ENCODE measurements at places on chromosomes 2 and 18.
A peak's percentile ranks its signal among the peaks of the same experiment; 100 is the strongest.

- no peak for DNase-seq
Observed at GRCh38 chr2:169963786-169964185, 136.5 kb downstream of the UBR3 start.

DNA sequence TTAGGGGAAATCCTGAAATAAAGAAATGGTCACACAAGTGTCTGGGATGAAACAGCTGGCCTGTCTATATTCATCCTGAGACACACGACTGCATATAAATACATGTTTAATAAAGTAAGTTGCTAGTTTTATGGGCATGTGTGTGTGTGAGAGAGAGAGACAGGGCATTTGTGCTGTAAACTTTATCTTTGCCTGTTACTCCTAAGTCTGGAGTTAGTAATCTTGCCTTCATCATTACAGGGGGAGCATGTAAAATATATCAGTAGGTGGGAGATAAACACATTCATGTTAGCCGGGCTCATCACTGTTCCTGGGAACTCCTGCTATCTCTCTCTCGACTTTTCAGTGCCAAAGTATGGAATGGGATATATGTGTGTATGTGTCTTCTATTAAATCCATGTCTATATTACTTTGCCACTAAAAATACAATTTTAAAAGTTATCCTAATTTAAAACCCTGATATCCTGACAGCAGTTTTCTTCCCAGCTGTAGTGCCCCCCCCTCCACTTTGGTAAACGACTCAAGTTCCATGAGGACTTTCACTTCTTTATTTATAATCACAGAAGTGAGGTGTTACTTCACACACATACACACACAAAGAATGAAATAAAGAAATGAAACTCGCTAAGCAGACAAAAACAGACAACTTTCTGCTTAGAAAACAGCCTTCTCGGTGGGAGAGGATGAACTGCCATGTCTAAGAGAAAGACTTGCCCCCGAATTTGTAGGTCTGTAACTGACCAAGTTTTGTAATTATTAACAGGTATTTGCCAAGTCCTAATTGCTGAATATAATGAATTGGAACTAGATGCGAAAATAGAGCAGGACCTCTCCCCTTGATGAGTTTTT is 947 bp downstream of the ZEB2 start:
- DNase-seq: peak; percentile 39

DNA sequence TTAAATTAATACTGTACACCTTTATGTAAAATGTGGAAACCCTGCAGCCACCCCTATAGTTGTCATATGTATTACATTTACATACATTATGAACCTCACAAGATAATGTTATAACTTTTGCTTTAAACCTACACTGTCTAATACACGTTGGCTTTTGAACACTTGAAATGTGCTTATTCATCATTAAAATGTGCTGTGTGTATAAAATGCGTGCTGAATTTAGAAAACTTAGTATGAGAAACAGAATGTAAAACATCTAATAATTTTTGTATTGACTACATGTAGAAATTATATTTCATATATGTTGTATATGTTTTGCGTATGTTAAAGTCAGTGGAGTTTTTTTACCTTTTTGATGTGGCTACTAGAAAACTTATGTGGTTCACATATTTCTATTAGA is 68.8 kb downstream of the MAPRE2 start:
- DNase-seq: no peak

- DNase-seq: peak; percentile 73
Observed at GRCh38 chr18:35707674-35708073, 126.1 kb downstream of the GALNT1 start.

DNA sequence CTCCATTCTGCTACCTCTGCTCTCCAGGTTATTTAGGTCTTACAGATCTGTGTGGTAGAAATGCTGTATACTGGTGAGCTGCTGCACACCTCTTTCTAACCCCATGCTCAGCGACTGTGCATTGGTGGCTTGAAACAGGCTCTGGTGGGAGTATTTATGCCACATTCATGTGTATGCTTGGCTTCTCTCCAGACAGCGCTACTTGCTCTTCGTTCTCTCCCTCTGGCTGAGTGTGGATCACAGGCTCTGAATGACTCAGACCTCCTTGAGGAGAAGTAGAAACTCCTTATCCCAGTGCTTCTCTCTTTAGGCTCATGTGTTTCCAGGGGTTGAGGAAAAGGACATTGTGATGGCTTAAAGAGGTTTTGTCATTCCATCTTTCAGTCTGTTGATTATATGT is 54.9 kb downstream of the FHOD3 start:
- DNase-seq: no peak

DNA sequence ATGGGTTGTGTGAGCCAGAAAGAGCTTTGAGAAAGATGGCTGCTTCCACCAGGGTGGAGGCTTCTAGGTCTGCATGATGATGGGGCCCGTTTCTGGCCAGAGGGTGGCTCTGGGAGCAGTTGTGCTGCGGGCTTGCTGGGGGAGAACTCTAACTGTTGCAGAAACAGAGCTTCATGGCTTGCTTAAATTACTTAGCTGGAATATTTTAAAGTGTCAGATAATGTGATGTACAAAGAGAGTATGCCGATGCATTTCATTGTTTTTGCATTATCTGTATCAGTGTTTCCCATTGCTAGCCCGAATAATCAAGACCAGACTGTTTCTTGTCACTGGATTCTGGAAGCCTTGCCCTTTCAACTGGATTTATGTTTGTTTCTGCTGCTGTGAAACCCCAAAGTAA is 6.3 kb upstream of the DRC1 start:
- DNase-seq: no peak

- DNase-seq: peak; percentile 23
Observed at GRCh38 chr2:176118601-176119339, 2.2 kb downstream of the HOXD10 start.

DNA sequence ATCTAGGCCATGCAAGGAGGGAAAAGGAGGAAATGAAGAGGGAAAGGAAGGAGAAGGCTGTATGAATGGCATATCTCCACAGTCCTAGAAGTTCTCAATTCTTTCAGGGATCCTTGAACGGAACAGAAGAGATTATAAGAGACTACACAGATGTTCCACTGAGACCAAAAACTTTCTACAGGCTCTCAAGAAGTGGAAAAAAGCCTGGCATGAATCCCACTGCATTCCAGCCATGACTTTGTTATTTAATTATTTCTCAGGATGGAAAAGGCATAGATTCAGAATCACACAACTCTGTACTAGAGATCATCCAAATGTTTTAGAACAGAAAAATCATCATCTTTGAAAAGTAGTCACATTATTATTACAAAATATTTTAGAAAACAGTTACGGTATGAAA is 131.7 kb upstream of the CDH20 start:
- DNase-seq: no peak

DNA sequence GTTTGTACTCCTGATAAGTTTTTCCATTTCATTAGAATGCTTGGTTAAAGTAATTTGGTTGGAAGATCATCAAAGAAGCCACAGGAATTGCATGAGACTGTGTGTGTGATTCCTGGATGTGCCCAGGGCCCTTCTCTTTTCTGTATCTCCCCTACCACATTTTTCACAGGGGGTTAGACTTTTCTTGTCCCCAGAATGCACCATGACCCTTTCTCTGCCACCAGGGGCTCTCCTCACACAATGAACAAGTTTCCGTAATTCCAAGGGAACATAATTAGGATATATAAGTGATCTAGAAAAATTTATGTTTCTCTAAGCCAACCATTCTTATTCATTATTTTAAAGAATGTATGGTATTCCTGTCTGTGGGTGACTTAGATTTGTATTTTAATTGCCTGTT is 291.8 kb downstream of the NEDD4L start:
- DNase-seq: peak; percentile 4

Measured in lung microvascular endothelial cell (primary cell).